ENCODE measurements at places on chromosomes 12 and 14.
A peak's percentile ranks its signal among the peaks of the same experiment; 100 is the strongest.

GRCh38 chr12:78403136-78403535 lies 461.4 kb upstream of the SYT1 start:
- H3K4me3 ChIP-seq, result no peak overlapping the region
- no peak for DNase-seq
- no peak overlapping the region for H3K27ac ChIP-seq
- H3K27me3 ChIP-seq, result no peaks in the 10 kb centered on the region
- H3K36me3 ChIP-seq, result no peaks in the 10 kb centered on the region
- H3K4me1 ChIP-seq, result no peaks in the 10 kb centered on the region

DNA sequence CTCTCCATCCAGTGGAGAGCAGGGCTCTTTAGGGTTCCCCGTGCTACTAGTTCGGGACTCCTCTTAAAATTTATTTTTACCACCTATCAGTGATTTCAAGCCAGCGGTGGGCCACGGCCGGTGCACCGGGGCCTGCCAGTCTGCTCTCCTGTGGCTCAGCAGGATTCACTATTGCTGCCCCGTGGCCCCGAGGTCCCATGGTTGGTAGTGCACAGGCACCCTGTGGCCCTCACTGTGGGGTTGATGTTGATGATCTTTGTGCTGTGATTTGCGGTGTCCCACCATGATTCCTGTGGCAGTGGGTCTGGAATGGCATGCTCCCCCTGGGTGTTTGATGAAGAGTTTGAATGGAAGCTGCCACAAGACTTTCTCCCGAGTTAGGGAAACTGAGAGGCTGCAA lies 12.6 kb upstream of the MEG3 start:
- H3K4me1 ChIP-seq, result no peaks in the 10 kb centered on the region
- DNase-seq, result no peak
- no peak overlapping the region for H3K27ac ChIP-seq
- no peaks in the 10 kb centered on the region for H3K36me3 ChIP-seq
- no peak overlapping the region for H3K4me3 ChIP-seq
- no peaks in the 10 kb centered on the region for H3K27me3 ChIP-seq

GRCh38 chr14:68208626-68209317 lies 389.2 kb downstream of the RAD51B start:
- DNase-seq, result no peak
- no peaks in the 10 kb centered on the region for H3K36me3 ChIP-seq
- peaks cover 7% of the 10 kb centered on the region for H3K4me1 ChIP-seq
- H3K4me3 ChIP-seq, result no peak overlapping the region
- H3K27ac ChIP-seq, result no peak overlapping the region

DNA sequence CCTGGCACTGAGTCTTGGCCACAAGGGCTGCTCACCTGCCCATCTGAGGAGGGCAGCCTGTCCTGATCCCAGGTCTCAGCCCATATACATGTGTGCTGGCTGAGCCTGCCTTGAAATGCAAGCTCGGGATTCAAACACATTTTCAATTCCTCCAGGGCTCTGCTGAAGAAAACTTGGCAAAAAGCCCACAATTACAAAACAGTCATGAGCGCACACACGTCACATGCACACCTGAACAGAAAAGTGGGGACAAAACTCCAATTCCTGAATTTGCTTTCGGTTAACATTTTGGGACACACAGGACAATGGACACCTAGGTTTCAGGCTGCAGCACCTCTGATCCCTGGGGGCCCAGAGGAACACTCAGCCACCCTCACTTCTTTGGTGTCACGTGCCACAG lies 113.9 kb downstream of the RBM19 start:
- no peak for DNase-seq
- no peak overlapping the region for H3K4me3 ChIP-seq
- peaks cover 3% of the 10 kb centered on the region for H3K4me1 ChIP-seq
- no peaks in the 10 kb centered on the region for H3K36me3 ChIP-seq
- H3K27me3 ChIP-seq, result no peaks in the 10 kb centered on the region

GRCh38 chr12:79301181-79301580 lies 389.6 kb downstream of the PAWR start:
- H3K4me3 ChIP-seq, result no peak overlapping the region
- no peak overlapping the region for H3K27ac ChIP-seq
- H3K4me1 ChIP-seq, result no peaks in the 10 kb centered on the region
- H3K27me3 ChIP-seq, result no peaks in the 10 kb centered on the region

- H3K27ac ChIP-seq, result no peak overlapping the region
- H3K36me3 ChIP-seq, result no peaks in the 10 kb centered on the region
- H3K4me3 ChIP-seq, result no peak overlapping the region
Measured at GRCh38 chr14:26113911-26114640, 483.8 kb downstream of the NOVA1 start.

DNA sequence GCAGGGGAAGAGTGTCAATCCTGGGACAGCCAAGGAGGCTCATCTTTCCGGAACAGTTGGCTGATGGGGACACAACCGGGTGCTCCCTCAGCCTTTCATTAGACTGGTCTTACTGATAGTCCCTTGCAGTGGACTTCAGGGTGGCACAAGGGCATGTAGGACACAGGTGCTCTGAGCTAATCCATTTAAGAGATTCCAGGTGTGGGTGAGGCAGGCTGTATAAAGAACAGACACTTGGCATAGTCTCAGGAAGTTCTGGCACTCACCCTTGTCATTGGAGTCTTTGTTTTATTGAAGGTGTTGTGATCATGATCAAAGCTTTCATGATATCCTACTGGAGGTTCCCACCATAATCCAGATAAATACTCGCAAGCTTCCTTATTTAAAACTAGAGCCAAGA lies 341.6 kb downstream of the EMP1 start:
- no peak overlapping the region for H3K27ac ChIP-seq
- no peak for DNase-seq
- H3K27me3 ChIP-seq, result no peaks in the 10 kb centered on the region
- peaks cover 6% of the 10 kb centered on the region for H3K4me1 ChIP-seq
- H3K36me3 ChIP-seq, result no peaks in the 10 kb centered on the region

DNA sequence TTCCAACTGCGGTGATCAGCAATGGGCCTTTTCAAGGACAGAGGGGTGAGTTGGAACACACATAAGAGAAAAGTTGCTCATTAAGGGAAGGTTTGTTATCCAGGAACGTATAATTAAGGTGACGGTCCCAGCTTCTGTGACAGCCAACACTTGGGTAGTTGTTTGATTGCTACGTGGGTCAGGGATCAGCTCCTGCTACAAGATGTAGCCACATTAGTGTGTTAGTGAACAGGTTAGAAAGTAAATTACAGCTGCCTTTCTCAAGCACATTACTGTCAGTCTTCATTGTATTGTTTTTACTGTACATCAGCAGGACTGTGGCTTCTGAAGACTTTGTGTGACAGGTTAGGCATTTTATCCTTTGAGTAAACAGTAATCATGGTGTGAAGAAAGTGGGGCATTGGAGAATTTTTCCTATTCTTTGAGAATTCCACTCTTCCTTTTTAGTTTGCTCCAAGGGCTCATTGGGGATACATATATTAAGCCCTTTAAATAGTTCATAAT lies 230.5 kb downstream of the EGLN3 start:
- H3K27ac ChIP-seq, result no peak overlapping the region
- no peaks in the 10 kb centered on the region for H3K36me3 ChIP-seq
- no peaks in the 10 kb centered on the region for H3K4me1 ChIP-seq
- H3K27me3 ChIP-seq, result no peaks in the 10 kb centered on the region
- no peak for DNase-seq

GRCh38 chr14:91817566-91818325 lies 49.6 kb downstream of the TC2N start:
- no peak for DNase-seq
- H3K27ac ChIP-seq, result no peak overlapping the region
- H3K4me1 ChIP-seq, result no peaks in the 10 kb centered on the region
- no peaks in the 10 kb centered on the region for H3K27me3 ChIP-seq
- no peaks in the 10 kb centered on the region for H3K36me3 ChIP-seq
- H3K4me3 ChIP-seq, result no peak overlapping the region

DNA sequence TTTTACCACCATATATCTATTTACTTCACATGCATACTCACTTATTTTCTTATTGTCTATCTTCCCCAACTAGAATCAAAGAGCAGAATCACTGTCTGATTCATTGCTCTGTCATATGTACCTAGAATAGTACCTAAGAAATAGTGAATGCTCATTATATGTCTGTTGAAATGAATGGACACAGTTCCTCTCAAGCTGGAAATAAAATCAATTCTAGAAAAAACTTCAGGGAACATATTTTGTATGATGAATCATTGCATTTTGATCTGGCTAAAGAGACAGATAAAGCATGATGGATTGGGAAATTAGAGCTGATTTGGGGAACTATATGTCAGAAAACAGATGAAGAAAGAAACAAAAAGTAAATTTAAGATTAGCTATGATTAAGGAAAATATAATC lies 623.3 kb downstream of the C12orf50 start:
- no peak overlapping the region for H3K27ac ChIP-seq
- H3K36me3 ChIP-seq, result no peaks in the 10 kb centered on the region
- H3K4me1 ChIP-seq, result no peaks in the 10 kb centered on the region
- DNase-seq, result no peak
- no peak overlapping the region for H3K4me3 ChIP-seq
- H3K27me3 ChIP-seq, result no peaks in the 10 kb centered on the region

DNA sequence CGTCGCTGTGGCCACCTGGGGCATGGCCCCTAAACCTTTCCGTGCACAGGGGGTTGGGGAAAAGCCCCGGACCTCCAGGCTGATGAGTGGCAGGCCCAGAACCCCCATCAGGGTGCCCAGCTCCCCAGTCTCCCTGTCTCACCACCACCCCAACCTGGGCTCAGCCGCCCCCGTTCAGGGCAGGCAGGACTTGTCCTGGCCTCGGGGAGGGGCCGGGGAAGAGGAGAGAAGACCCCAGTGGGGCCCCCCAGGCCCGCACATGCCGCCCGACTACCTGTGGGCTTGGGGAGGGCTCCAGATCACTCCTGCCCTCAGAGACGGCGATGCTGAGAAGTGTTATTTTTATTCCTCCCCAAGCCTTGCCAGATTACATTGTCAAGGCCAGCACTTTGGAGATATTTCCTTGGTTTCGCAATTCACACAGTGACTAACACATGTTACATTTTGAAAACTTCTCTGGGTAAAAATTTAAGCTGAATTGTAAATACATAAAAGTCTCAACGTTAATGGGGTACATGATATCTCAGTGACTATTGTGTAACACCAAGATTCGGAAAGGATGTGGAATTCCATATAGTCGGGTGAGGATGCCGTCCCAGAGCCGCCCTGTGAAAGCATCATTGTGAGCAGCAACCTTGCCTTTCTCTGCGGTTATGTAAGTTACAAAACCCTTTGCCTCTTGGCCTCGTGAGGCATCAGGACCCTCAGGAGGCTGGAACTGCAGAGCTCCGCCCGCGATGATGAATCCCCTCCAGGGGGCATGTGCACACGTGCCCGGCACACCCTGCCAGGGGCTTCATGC lies 85.6 kb upstream of the DIO3 start:
- no peaks in the 10 kb centered on the region for H3K36me3 ChIP-seq
- peaks cover 31% of the 10 kb centered on the region for H3K4me1 ChIP-seq
- H3K27me3 ChIP-seq, result no peaks in the 10 kb centered on the region
- H3K4me3 ChIP-seq, result no peak overlapping the region

DNA sequence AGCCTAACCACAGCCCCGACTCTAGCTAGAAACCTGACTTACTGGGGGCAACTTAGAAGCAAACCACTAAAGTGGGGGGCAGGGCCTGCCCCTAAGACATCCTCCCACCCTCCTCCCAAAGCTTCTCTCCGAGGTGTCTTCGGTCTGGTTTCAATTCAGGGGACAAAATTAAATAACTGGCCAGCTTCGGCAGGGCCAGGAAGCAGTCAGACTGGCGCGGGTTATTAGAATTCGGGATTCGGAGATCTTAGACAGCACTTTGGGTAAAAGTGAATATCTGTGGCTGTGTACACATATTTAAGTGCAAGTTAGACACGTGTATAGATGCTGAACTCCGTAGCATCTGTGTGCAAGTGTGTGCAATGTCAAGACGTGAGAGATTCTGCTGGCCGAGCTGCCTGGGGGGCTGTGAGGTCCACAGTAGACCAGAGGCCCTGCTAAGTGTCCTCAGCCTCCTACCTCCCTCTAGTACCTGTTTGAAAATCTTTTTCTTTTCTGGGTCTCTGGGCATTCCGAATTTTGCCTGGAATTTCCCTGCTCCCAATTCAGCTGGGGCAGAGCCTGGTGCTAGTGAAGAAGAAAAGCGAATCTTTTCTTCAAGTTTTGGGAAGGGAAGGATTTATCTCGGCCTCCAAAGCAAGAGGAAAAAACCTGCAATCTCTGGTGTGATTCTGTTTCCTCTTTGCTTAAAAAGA lies 4.0 kb upstream of the HOXC10 start:
- peaks cover 39% of the 10 kb centered on the region for H3K27me3 ChIP-seq
- no peak overlapping the region for H3K27ac ChIP-seq
- H3K4me1 ChIP-seq, result peaks cover 6% of the 10 kb centered on the region
- no peak for DNase-seq
- H3K4me3 ChIP-seq, result no peak overlapping the region

DNA sequence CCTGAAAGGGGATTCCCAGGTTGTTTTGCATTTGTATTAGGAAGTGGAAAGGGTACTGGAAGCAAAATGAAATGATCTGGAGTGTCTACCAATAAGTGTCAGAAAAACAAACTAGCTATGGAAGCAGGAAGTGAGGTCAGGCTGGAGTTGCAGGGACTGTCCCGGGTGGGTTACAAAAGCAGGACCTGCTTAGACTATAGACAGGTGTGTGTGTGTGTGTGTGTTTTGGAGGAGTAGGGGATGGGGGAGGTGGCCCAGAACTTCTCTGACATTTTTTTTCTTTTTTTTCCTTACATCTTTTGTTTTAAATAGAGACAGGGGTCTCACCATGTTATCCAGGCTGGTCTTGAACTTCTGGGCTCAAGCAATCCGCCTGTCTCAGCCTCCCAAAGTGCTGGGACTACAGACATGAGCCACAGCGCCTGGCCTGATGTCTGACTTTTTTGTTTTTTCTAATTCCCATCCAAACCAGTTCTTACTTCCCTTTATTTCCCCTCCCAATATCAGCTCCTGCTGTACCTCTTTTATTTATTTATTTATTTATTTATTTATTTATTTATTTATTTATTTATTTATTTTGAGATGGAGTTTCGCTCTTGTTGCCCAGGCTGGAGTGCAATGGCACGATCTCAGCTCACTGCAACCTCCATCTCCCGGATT lies 512 bp upstream of the RND1 start:
- H3K27me3 ChIP-seq, result no peaks in the 10 kb centered on the region
- peaks cover 49% of the 10 kb centered on the region for H3K4me1 ChIP-seq
- peak overlapping the region; percentile 90 for H3K27ac ChIP-seq
- DNase-seq, result no peak
- H3K4me3 ChIP-seq, result peak overlapping the region; percentile 63
- peaks cover 15% of the 10 kb centered on the region for H3K36me3 ChIP-seq

DNA sequence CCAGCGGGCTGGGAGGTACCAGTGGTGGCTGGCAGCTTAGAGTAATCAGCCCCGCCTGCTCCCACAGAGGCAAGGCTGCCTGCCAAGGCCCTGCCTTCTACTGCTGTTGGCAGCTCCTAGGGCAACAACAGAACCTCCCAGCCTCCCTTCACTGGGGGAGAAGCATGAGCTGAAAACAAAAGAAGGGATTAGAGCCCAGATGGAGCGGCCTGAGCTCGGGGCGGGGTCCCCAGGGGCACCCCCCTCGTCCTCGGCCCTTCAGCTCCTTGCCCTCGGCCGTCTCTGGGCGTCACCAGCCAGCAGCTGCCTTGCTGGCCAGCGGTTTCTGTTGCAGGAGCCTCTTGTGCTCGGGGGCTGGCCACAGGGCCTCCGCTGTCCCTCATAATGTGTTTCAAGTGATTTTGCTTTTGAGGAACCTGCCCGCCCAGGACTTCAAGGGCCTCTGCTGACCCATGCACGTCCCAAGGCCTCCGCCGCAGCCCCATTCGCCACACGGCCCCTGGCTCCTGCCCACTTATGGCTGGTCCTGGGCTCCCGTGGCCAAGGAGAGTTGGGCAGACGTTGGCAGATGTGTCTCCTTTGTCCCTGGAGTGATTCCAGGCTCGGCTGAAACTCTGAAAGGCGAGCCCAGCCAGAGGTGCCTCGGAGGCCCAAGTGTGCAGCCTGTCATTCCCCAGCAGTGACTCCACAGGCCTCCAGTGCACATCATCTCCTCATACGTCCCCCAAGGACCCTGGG lies 49.7 kb downstream of the PSMA6 start:
- peak; percentile 74 for DNase-seq
- H3K4me3 ChIP-seq, result peak overlapping the region; percentile 32
- H3K27me3 ChIP-seq, result no peaks in the 10 kb centered on the region
- peak overlapping the region; percentile 96 for H3K27ac ChIP-seq
- H3K36me3 ChIP-seq, result no peaks in the 10 kb centered on the region
- peaks cover 34% of the 10 kb centered on the region for H3K4me1 ChIP-seq

Data from liver (tissue), 10 donors.